Right ventricle myocardium superior (tissue), 1 donor: ENCODE measurements at places on chromosomes 4 and X. TPM values are rescaled to one million over a fixed set of nuclear protein-coding genes. Genes with fewer than 3 reads are reported as not detected.

The XAGE2 gene
- not detected for total RNA-seq

The ADGRL3 gene
- 3.0 TPM for total RNA-seq

The STARD8 gene
- total RNA-seq, result 10.5 TPM

The CCDC110 gene
- total RNA-seq, result 1.6 TPM

DNA sequence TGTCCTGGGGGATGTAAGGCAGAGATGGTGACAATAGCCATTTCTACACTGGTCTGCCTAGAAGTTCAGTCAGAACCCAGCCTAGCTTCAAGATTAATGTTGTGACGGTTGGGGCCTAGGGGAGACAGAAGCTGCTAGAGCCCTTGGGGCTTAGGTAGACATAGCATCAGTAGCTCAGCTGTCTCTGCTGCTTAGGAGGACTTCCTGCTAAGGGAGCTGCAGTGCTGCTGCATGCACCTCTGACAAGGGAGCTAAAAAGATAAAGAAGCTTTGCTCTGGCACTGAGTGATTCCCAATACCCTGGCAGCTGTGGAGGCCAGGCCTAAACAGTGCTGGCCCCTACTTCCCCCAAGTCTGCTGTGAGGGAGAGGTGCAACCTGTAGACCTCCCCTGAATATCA, 116.0 kb downstream of the CT47B1 start:
- DNase-seq, result no peak

- DNase-seq, result no peak
Measured at GRCh38 chr4:182809417-182810102, 107.6 kb downstream of the DCTD start.

- no peak for DNase-seq
Measured at GRCh38 chrX:67720344-67720743, 176.5 kb downstream of the AR start.

GRCh38 chr4:87078987-87079486, 141.4 kb downstream of the KLHL8 start:
- DNase-seq, result peak; percentile 58

DNA sequence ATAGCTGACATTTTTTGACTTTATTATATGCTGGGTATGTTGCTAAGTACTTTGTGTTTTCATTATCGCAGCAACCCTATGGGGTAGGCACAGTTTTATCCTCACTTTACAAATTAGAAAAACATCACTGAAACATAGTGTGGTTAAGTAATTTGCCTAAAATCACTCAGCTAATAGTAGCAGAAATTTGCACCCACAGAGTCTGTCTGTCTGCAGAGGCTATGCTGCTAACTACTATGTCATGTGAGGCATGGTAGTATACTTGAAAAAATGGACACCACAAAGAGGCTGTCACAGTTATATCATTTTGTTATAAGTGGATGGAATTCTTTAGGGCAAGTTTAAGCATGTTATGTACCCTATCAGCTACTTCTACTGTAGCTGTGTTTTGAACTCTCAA, 69.0 kb downstream of the STAG2 start:
- no peak for DNase-seq

GRCh38 chr4:19993242-19993641, 258.5 kb upstream of the SLIT2 start:
- DNase-seq, result no peak
